ENCODE measurements at places on chromosomes 1 and 21.

DNA sequence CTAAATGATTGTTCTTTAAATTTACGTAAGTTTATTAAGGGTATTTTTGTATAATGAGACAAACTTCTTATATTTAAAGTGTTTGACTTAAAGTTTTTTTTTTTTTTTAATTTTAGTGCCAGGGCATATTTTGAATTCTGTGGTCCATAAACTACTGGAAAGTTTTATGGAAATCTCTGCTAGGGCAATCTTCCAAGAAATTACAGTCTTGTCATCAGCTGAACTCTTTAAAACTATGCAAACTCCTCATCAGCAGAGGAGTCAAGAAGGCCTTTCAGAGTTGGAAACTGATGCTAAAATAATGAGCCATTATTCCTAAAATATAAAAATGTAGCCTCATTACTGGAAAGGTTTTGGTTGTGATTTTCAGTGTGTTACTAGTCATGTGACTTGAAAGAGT, 1201.9 kb downstream of the BRINP3 start:
- no peak for DNase-seq

DNA sequence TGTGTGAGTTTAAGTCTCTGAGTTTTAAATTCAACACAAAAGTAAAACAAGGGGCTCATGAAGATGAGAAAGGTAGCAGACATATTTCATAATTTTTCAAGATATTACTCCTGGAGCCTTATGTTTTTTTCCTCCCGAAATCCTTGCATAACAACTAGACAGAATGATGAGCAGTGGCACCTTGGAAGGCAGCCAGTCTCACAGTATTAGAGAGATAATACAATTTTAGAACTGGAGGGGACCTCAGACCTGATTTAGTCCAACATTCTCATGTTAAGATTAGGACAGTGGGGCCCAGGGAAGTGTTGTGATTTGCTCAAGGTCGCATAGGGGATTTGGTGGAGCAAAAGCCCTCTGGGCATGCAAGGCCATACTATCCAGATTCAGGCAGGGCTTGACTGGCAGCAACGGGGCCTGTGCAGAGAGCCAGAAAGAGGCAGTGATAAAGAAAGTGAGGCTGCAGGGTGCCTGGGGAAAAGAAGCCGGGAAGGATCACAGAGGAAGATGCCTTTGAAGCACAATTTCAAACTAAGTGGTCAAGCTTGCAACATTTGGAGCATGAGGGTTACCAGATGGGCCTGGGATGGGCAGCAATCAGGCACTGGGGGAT, 31.4 kb upstream of the BCL9 start:
- no peak for DNase-seq

DNA sequence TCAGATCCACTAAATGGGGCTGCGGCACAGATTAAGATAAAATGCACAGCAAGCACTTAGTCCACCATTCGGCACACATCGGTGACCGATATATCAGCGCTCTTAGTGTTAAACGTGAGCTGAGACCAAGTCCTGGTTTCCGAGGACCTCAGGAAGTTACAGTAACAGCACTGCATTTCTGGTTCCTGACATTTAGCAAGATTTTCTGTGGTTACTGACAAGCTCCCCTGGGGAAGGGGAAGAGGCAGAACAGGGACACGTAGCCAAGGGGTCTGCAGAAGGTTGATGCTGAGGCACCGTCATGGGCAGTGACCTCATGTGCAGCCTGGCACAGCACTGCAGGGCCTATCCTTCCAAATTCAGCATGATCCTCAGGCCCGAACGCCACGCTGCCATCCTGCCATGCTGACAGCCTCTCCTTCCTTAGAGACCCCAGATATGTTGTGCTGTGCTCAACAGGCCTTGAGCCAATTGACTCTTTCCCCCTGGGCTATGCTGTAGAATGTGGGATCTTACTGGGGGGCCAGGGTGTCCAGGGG, 13.4 kb upstream of the PEF1 start:
- DNase-seq, result no peak

GRCh38 chr1:165069829-165070228, 286.7 kb downstream of the LMX1A start:
- DNase-seq, result no peak

DNA sequence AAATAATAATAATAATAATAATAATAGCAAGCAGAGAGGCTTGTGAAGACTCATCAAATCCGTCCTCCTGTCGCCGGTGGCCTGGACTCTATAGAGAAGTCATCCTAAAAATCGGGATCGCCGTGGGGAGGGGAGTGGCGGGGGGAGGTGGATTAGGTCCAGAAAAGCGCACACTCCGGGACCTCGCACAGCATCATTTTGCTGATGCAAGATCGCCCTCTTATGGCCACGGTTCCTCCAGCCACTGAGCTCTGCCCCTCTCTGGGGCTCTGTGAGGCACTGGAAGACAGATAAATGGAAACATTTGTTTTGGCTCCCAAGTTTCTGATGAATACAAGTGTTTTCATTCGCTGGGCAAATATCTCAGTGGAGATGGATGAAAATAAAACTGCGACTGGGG, 612.0 kb downstream of the MATN1 start:
- no peak for DNase-seq

- DNase-seq, result no peak
These were observed 189.3 kb downstream of the PTPRU start for GRCh38 chr1:29425631-29426030.

DNA sequence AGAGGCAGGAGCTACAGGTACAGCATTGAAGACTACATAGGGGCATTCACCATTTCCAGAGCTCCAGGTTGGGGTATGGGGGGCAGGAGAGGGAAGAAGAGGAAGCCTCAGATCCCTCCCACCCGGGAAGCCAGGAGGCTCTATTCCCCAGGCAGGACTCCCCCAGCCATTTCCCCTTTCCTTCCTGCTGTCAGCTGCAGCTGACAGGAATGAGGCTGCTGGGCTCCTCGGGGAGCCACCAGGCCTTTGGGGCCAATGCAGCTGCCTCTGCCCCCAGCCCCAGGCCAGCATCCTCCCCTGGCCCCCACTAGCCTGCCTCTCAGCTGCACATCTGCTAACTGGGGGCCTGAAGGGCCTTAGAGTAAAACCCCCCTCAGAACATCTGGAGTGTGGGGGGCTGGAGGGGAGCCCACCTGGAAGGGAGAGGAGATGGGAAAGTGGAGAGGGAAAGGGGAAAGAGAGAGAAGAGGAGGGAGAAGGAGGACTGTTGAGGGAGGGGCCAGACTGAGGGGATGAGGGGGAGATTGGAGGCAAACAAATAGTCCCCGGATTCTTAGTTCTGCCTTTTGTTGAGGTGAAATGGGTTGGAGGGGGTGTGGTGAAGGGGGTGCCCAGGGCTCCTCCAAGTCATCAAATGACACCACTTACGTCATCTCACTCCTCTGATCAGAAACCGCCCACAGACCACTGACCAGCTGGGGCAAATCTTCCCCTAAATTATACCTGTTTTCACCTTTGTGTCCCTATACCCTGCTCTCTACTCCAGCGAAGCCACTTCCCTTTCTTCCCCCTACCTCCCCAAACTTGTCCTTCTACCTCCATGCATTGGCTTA, 58.0 kb downstream of the LGR6 start:
- DNase-seq, result no peak

DNA sequence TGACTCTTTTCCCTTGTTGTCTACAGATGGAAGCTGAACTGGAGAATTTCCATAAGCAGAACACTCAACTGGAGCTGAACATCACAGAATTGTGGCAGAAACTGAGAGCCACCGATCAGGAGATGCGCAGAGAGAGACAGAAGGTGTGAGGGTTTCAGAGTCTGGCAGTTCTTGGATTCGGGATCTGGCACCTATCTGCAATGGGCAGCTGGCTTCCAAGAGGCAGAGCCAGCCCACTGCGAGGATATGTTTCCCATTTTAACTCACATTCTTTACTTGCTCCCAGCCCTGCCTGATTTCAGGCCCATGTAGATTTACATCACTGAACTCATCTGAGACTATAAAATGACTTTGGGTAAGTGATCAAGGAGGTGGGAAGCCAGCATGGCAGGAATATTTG, 37.3 kb upstream of the TMEM125 start:
- DNase-seq, result no peak

- no peak for DNase-seq
These were observed 92.1 kb downstream of the NIBAN1 start for GRCh38 chr1:184881941-184882913.

GRCh38 chr1:210905944-210906453, 227.9 kb downstream of the KCNH1 start:
- DNase-seq, result no peak

DNA sequence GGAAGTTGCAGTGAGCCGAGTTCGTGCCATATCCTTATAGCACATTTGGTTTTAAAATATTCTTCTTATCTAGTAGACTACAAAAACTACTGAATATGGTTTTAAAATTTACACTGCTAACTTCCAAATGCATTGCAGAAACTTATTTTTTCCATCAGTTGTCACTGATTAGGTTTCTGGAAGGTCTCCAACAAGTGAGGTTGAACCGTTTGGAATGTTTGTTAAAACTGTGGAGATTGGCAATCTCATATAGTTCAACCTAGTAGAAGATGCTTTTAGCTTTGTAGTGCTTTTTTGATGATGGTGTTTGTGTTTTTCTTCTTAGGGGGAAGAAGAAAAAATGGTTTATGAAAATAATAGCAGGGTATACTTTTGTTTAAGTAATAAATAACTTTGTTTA, 12.9 kb downstream of the CENPF start:
- no peak for DNase-seq
